HFFc6 (cell line): ENCODE measurements at places on chromosomes 6 and 20. TPM values are rescaled to one million over a fixed set of nuclear protein-coding genes. Genes with fewer than 3 reads are reported as not detected.

Gene AIF1
- total RNA-seq, result not detected in 3 replicates

Gene ZGPAT
- 18.3 to 23.0 TPM (median 21.8 TPM) in 3 replicates for total RNA-seq

Gene MEP1A
- not detected in 3 replicates for total RNA-seq

Gene LIN28B
- total RNA-seq, result not detected in 3 replicates

Gene PDYN
- total RNA-seq, result not detected in 3 replicates

Gene LY6G6C
- total RNA-seq, result not detected in 2 replicates

Gene ADAM33
- total RNA-seq, result 88.9 to 99.7 TPM (median 95.4 TPM) in 3 replicates

Gene KCNG1
- 4.1 to 5.7 TPM (median 4.4 TPM) in 3 replicates for total RNA-seq

Gene ZC3H12D
- total RNA-seq, result 0.09 to 0.17 TPM in 2 of 3 replicates, not detected in the other

Gene SNAI1
- 5.0 and 6.0 TPM in 2 replicates for total RNA-seq

Gene SLC16A10
- not detected in 2 replicates for total RNA-seq

Gene ASIP
- total RNA-seq, result not detected in 2 replicates

Gene AVP
- not detected in 3 replicates for total RNA-seq

Gene FAM120B
- total RNA-seq, result 32.7 to 35.8 TPM (median 34.2 TPM) in 3 replicates

Gene PLCB1
- total RNA-seq, result 17.2 to 29.2 TPM (median 19.1 TPM) in 3 replicates
